Fibroblast of mammary gland (primary cell): ENCODE measurements at places on chromosomes 2 and 18.

DNA sequence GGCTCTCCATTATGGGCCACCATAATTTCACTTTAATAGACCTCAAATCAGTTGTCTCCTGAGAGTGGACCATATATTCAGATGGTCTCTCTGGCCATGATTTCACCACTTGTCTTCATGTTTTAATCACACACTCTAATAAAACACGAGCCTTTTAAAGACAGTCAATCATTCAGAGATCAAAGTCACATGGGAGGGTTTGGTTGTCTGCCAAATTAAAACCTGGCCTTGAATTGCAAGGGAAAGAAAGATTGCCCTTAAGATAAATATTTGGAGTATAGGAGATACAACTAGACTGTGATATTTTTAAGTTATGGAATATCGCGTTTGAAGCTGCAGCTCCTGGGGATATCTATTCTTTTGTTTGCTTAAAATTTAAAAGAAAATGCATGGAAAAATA is 377.8 kb upstream of the DDX18 start:
- no peak for DNase-seq

- DNase-seq = peak; percentile 95
These were observed 4.6 kb downstream of the MBP start for GRCh38 chr18:77127769-77128671.

- no peak for DNase-seq
These were observed 32.6 kb downstream of the VIT start for GRCh38 chr2:36729067-36729466.

GRCh38 chr2:216644842-216645635 is 11.8 kb downstream of the IGFBP2 start:
- no peak for DNase-seq
